ENCODE measurements at places on chromosomes 7 and 10.
A peak's percentile ranks its signal among the peaks of the same experiment; 100 is the strongest.

DNA sequence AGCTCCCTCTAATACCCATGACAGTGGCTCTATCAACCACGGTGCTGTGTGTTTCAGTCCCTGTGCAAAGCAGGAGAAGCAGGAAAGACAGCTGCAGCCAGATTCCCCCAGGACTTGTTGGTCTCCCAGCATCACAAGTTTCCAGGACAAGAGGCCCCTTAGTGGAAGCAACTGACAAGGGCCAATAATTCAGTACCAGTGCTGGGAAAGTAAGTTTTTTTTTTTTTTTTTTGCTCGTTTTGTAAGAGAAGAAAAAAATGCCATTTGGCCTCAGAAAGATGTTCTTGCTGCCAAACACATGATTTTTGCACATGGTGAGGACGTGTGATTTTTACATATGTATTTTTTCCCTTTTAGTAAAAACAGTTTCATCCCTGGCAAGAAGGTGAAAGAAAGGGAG lies 284.2 kb upstream of the ZMIZ1 start:
- DNase-seq = no peak

DNA sequence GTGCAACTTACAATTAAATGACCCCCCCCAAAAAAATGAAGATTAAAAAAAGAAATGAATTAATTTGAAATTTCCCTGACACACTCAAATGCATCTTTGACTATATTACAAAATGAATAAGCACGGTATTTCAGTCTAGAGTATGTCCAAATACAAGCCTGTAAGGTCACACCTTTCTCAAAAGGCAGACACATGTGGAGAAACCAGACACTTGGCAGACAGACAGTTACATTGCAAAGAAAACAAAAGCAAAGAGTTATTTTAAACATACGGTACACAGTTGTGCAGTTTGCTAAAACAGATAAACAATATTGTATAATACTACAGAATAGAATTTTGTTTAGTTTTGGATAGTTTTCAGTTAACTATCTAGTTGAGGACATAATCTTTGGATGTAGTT lies 153.0 kb downstream of the ATE1 start:
- DNase-seq = no peak

GRCh38 chr7:139127648-139128047 lies 18.1 kb upstream of the ZC3HAV1 start:
- DNase-seq = no peak

GRCh38 chr10:116838143-116838725 lies 11.1 kb upstream of the ENO4 start:
- DNase-seq = no peak

DNA sequence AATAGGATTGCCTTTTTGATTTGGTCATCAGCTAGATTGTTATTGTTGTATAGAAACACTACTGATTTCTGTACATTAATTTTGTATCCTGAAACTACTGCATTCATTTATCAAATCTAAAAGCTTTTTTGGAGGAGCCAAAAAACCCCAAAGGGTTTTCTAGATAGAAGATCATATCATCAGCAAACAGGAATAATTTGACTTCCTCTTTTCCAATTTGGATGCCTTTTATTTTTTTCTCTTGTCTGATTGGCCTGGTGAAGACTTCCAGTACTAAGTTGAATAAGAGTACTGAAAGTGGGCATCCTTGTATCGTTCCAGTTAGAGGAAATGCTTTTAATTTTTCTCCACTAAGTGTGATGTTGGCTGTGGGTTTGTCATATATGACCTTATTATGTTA lies 10.6 kb upstream of the ENTPD7 start:
- DNase-seq = no peak

DNA sequence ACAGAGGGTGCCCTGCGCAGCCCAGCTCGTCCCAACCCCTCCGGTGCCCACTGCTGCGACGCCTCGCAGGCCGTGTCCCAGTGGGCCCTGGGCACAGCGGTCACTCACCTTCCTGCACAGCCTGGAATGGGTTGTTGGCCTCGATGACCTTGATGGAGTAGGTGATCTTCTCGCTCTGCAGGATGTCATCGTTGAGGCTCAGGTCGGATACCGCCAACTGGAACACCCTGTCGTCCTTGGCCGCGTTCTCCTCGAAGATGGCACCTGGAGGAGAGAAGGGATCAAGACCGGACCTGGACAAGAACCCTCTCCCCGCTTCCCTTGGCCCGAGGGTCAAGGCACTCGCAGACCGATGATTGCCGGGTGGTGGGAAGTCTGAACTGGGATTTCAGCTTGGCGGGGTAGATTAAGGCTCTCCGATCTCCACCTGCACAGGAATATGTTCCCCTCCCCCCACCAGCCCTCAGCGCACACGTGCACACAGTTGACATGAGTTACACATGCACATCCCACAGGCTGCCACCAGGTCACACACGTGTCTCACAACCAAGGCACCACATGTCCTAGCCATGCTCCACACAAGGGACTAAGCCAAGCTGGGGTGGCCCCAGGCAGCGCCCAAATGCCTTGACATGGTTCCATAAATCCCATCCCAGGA lies 2.6 kb downstream of the GRID1 start:
- DNase-seq = no peak

DNA sequence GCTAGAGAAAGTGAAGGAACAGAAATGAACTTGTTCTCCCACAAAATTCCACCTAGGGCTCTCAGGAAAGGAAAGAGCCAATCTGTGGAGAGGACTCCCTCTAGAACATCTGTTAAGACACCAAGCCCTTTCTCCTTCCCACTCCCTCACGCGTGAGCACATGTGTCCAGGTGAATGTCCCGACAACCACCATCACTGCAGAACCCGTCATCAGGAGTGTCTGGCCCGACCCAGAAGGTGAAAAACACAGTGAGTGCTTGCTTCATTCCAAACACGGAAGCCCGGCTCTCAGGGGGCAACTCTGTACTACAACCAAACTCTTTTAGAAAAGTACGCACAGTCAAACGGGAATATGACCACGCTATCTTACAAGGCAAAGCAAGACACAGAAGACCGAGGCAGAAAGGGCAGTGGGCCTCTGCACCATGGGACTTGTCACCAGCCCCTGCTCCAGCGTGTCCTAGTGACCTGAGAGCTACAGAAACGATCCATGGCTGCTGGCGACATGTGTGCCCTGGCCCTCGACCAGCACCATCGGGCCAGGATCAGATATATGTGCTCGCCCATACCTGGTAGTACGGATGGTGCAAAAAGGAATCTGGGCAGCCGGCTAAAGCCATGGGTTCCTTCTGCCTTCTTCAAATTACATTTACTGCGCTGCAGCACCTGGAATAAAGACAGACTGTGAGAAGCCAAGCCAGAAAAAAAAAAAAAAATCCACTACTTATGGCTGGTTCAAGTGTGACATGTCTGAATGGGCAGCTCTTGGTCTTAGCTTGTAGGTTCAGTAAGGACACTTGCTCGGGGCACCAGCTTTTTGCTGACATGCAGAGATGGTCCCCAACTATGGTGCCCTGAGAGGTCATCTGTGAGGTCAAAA lies 50.8 kb downstream of the GRB10 start:
- DNase-seq = no peak

GRCh38 chr7:143243111-143243510 lies 20.1 kb upstream of the GSTK1 start:
- DNase-seq = no peak

DNA sequence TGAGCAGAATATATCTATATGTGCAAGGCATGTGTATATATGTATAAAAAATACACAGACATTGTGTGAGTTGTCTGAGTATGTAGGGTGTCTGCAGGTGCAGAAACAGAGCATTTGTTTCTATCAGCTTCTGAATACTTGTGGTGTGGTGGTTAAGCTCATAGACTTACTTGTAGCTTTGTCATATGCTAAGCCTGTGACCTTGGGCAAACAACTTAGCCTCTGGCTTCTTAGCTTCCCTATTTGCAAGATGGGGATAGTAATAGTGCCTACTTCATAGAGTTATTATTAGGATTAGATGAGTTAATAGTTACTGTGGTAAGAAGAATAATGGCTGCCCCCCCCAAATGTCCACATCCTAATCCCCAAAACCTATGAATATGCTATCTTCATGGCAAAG lies 28.2 kb upstream of the PAX2 start:
- no peak for DNase-seq

- no peak for DNase-seq
Observed at GRCh38 chr10:129523031-129523722, 56.1 kb downstream of the MGMT start.

DNA sequence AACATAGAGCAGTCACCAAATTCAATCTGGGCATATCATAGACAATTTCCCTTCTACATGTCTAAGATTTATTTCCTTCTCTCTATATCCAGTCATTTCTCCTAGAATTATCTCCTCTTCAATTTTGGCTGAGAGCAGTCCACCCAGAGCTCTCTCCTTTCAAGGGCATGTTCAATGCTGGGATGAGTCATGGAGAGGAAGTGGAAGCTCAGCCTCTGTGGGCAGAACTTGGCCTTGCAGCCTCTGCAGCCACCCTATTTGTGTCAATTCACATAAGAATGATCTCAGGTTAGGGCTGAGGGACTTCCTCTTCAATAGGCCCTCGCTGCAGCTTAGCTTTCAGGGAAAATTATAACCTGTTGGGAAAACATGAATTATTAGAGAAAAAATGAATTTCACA lies 560.8 kb downstream of the POM121L12 start:
- DNase-seq = peak; percentile 5

- no peak for DNase-seq
Observed at GRCh38 chr10:45553155-45553554, 119.4 kb downstream of the ZFAND4 start.

- no peak for DNase-seq
Observed at GRCh38 chr7:101031082-101031481, 11.2 kb downstream of the MUC17 start.

Measured in fibroblast of skin of right biceps (primary cell).